Stimulated activated naive B cell treated with anti-CD40 and anti-IgM and Interleukin-4, amounts not matched to agents 10 μg/mL and 1 μg/mL and 100 μg/mL, for 72 hours (primary cell): ENCODE measurements at places on chromosomes 12 and 14.

DNA sequence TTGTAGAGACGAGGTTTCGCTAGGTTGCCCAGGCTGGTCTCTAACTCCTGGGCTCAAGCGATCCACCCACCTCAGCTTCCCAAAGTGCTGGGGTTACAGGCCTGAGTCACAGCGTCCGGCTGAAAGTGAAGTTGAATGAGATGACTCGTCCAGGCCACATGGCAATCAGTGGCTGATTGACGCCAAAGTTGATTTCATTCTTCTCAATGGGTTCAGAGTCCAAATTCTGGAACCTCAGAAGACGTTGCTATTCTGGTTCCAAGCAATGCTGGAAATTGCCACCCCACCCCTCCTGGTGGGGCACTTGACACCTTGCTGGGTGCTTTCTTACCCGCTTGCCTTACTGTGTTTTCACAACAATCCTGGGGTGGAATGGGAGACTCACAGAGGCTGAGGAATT, 14.9 kb downstream of the ABCB9 start:
- DNase-seq = no peak

DNA sequence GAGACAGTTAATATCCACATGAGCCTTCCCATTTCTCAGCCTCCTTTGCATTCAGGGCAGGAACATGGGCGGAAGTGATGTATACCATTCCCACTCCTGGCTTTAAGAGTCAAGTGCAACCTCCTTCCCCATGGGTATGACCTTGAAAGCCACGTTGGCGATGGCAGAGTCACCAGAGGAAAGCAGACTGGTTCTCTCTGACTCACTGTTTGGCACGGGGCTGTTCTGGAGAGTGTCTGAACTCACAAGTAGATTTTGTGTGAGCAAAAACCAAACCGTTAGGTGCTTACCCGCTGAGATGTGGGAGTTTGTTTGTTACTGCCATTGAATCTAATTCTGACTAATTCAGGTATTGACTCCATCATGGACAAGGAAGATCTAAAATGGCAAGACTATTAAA, 36.7 kb upstream of the PZP start:
- DNase-seq = peak; percentile 19

- no peak for DNase-seq
Observed at GRCh38 chr12:132429602-132429945, 60.4 kb upstream of the FBRSL1 start.

GRCh38 chr14:56195704-56196103, 77.5 kb downstream of the PELI2 start:
- DNase-seq = peak; percentile 49
